HuH-7 (cell line): ENCODE measurements at places on chromosomes 12 and 14.

DNA sequence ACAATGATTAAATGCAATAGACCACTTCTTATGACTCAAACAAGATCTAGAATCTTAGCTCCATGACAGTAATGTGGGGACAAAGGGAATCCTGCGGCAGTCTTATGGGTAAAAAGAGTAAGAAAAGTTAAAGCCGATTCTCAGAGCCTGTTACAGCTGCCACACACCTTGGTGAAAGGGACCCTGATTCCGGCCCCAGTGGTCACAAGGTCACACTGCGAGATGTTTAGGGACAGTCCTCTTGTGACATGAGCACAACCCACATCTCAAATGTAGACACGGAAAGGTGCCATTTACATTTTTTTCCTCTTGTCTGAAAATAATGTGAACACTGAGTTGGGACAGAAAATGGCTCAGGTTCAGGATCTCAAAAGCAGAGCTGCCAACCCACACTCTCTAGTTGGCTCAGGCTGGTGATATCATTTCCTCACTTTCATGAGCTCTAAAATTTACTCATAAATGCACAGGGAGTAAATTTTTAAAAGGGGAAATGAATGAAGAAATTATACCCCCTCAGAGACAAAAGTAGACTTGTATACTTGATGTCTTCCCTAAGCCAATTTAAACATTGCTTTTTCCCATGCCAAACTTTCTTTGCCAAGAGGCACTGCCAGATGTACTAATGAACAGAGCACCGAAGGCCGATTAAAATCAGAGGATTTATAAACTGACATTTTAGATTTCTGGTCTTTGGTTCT is 113.1 kb upstream of the OVCH1 start:
- no peak for DNase-seq

GRCh38 chr12:127930122-127930521 is 336.8 kb upstream of the TMEM132C start:
- DNase-seq = no peak

GRCh38 chr14:81669308-81669707 is 135.7 kb upstream of the SEL1L start:
- no peak for DNase-seq

DNA sequence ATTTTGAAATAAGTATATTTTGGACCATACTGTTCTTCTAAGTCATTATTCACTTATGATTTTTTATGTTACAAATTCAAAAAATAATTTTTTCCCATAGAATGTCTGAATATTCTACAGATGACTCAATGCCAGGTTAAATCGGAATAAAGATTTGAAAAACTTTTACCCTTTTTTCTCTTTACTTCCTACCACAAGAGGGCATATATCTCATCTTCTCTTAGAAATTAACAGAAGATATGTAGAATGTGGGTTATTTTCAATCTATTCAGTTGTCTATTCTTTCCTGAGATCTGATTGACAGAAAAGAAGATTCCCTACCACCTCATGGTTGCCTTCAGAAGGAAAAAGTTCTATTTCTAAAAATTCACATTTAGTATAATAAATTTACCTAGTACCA is 53.0 kb upstream of the KITLG start:
- DNase-seq = no peak
